MCF 10A (cell line): ENCODE measurements at places on chromosomes 2 and 18. TPM values are rescaled to one million over a fixed set of nuclear protein-coding genes. Genes with fewer than 3 reads are reported as not detected.

Gene UGT1A4
- 0.12 TPM in 1 of 2 replicates, not detected in the other for total RNA-seq

Gene MAP3K19
- not detected in 2 replicates for total RNA-seq

Gene CTNNA2
- not detected in 2 replicates for total RNA-seq

Gene PAX8
- 2.4 TPM in 2 replicates for total RNA-seq

- DNase-seq: peak; percentile 88
- no peaks in the 10 kb centered on the region for H3K36me3 ChIP-seq
- peaks cover 41% of the 10 kb centered on the region for H3K4me1 ChIP-seq
- H3K27me3 ChIP-seq: no peaks in the 10 kb centered on the region
These were observed at the start of gene XDH for GRCh38 chr2:31414601-31415241. Gene XDH (minus strand): TSS chr2:31414742. CDS start chr2:31414666, 76 bp downstream.

- no peaks in the 10 kb centered on the region for H3K4me1 ChIP-seq
- H3K27ac ChIP-seq: no peak overlapping the region
- H3K36me3 ChIP-seq: peaks cover 35% of the 10 kb centered on the region
- H3K27me3 ChIP-seq: no peaks in the 10 kb centered on the region
- H3K4me3 ChIP-seq: no peak overlapping the region
These were observed 177.7 kb downstream of the SEPTIN10 start for GRCh38 chr2:109435901-109436598.
